Right lobe of liver (tissue), 6 donors: ENCODE measurements at places on chromosomes 12 and 14.

GRCh38 chr12:11833174-11833895 lies 183.9 kb downstream of the ETV6 start:
- no peak for DNase-seq

DNA sequence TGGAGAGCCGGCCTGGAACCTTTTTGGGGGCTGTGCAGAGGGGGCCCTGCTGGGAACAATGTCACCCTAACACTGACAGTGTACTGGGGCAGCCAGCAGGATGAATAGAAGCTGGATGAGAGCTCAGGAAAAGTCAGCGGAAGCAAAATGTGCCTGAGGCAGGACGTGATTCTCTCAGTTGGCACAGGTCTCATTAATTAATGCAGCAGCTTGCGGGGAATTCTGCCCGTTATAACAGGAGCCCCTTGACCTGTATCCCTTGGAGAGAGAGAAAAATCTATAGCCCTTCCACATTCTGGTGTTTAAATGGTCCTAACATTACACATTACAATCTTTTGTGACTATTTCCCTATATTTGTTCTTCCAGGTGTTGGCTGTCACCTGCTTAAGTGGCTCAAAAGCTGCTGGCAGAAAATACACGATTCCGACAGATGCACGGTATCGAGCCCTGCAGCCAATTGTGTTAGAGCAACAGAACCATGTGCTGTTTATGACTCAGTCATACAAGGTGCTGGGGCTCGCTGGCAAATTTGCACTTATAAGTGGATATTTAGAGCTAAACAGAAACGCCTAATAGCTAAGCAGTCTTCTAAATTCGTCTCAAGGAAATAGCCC lies 854.7 kb downstream of the AACS start:
- DNase-seq = no peak

DNA sequence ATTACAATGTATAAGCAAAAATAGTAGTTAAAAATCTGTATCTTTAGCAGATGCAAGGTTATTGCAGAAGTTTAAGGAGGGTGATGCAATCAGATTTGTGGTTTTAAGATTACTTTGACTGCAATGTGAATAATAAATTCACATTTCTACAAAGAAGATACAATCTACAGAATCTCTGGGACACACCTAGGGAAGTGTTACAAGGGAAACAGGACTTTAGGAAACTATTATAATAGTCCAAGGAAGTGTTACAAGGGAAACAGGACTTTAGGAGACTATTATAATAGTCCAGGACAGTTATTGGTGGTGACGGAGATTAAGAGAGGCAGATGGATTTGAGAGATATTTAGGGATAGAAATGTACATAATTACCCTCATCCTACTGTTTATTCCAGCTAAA lies 154.4 kb upstream of the GARIN6 start:
- no peak for DNase-seq

- DNase-seq = no peak
Observed at GRCh38 chr14:71056168-71056567, 148.9 kb downstream of the PCNX1 start.

- DNase-seq = no peak
Observed at GRCh38 chr12:46970636-46971035, 108.8 kb upstream of the PCED1B start.

- no peak for DNase-seq
Observed at GRCh38 chr12:122117979-122118378, 39.4 kb downstream of the MLXIP start.

- DNase-seq = no peak
Observed at GRCh38 chr12:66103016-66103913, 27.3 kb downstream of the LLPH start.

- DNase-seq = no peak
Observed at GRCh38 chr14:61325166-61325565, 3.8 kb downstream of the PRKCH start.

DNA sequence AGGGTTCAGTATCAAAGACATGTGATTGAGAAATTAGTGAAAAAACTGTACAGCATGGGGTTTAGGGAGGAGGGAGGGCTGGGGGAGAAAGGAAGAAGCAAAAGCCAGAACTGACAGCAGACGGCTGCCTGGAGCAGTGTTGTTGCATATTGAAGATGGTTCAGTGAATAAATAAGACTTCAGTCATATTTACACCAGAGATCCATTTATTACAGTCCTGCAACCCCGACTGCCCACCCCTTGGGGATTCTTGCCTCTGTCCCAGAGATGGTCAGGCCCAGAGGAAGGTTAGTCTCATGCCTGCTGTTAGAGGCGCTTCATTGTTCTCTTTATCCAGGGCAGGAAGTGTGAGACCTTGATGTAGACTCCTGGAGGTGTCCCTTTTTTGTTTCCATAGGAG lies 3.2 kb downstream of the GZMH start:
- no peak for DNase-seq

- no peak for DNase-seq
Observed at GRCh38 chr12:62284749-62285148, 24.5 kb downstream of the USP15 start.

GRCh38 chr14:86050757-86051156 lies 520.8 kb downstream of the FLRT2 start:
- DNase-seq = no peak

DNA sequence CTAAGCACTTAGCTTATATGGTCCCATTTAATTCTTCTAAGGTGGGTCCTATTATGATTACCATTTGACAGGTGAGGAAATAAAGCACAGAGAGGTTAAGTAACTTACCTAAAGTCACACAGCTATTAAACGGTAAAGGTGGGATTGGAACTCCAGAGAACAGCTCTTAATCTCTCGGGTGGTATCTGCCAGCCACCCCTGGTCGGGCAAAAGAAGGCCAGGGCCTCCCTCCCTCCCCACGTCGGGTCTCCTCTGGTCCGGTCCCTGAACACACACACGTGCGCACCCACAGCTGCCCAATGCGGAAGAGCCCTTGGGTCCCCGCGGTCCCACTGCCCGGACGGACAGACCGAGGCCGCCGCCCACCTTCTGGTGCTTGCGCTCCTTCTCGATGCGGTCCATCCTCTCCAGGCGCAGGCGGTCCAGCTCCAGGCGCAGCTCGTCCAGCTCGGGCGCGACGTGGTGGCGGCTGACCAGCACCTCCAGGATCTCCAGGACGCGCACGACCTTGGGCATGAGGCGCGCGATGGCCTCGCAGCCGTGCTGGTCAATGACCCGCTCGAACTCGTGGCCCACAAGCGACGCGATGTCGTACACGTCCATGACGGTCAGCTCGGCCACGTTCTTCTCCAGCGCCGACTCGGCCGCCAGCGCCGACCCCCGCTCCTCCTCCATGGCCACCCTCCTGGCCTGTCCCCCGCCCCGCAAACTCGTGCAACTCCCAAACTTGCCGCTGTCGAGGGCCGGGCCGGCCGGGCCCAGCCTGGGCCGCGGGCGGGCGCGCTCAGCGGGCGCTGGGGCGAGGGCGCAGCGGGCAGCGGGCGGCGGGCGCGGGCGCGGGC lies 490 bp downstream of the RILPL1 start:
- peak; percentile 76 for DNase-seq

DNA sequence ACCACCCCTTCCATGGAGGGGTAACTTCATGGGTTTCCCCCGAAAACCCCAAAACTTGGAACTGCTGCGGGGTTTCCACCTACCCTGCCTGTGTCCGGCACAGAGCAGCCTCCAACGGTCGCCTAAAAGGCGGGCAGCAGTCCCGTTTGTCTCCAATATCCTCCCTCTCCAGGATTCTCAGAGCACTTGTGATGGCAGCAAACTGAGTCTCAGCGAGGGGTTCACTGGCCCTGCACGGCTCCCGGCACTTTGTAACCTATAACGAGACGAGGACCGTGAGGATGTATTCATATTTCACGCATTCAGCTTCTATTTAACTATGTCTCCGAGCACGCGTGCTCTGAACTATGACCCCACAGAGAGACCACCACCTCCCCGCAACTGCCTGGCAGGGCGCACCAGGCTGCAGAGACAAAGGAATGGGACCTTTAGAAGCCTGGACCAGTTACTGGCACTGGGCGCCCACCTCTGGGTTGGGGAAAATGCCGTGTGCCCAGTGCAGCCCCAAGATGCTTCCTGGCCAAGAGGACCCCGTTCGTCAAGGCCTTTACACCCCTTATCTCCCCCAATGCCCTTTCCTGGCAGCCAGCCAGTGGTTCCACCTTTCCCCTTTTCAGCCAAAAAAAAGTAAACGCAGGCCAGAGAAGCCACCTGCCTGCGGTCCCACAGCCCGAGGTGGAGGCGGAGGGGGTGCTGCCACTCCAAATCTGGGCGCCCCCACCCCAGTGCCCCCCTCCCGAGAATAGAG lies 173.1 kb upstream of the RTL1 start:
- DNase-seq = peak; percentile 37
